ENCODE measurements at places on chromosomes 2 and 18. TPM values are rescaled to one million over a fixed set of nuclear protein-coding genes. Genes with fewer than 3 reads are reported as not detected.

GRCh38 chr18:45962461-45962860, 4.7 kb downstream of the EPG5 start:
- H3K4me3 ChIP-seq: peak overlapping the region; percentile 74
- H3K36me3 ChIP-seq: peaks cover 62% of the 10 kb centered on the region
- peak; percentile 70 for DNase-seq
- peaks cover 2% of the 10 kb centered on the region for H3K27me3 ChIP-seq
- H3K27ac ChIP-seq: peak overlapping the region; percentile 96
- H3K4me1 ChIP-seq: peaks cover 73% of the 10 kb centered on the region

Gene SNED1
- total RNA-seq: 1.6 TPM

DNA sequence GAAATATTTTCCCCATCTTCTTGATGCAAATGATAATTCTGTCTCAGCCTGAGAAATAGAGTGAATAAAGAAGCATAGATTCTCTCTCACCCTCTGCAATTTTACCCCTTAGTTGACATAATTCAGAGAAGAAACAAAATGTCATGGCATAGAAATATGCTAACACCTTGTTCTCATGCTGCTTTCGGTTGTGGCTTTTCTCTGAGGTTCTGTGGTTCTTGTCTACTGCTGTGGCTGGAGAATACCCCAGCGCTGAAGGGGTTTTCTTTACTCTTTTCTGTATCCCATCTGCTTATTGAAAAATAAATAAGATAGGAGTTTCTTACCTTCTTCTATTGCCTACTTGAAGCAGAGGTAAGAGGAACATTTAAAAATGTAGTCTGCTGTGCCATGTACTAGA, 15.4 kb upstream of the RAB27B start:
- no peaks in the 10 kb centered on the region for H3K36me3 ChIP-seq
- H3K4me1 ChIP-seq: no peaks in the 10 kb centered on the region
- DNase-seq: no peak

- peaks cover 48% of the 10 kb centered on the region for H3K4me1 ChIP-seq
- H3K36me3 ChIP-seq: peaks cover 28% of the 10 kb centered on the region
- no peak for DNase-seq
- H3K4me3 ChIP-seq: peak overlapping the region; percentile 91
- H3K27me3 ChIP-seq: peaks cover 8% of the 10 kb centered on the region
- H3K27ac ChIP-seq: peak overlapping the region; percentile 99
Measured at GRCh38 chr18:3246635-3247239, 864 bp upstream of the MYL12A start.

Gene C1QL2
- total RNA-seq: not detected

GRCh38 chr2:155442088-155442487, 743.6 kb downstream of the KCNJ3 start:
- no peaks in the 10 kb centered on the region for H3K36me3 ChIP-seq
- no peak overlapping the region for H3K4me3 ChIP-seq
- no peaks in the 10 kb centered on the region for H3K27me3 ChIP-seq
- H3K27ac ChIP-seq: no peak overlapping the region
- DNase-seq: no peak

GRCh38 chr2:196337208-196337953, 166.0 kb upstream of the STK17B start:
- no peaks in the 10 kb centered on the region for H3K27me3 ChIP-seq
- no peak overlapping the region for H3K27ac ChIP-seq
- no peaks in the 10 kb centered on the region for H3K36me3 ChIP-seq

DNA sequence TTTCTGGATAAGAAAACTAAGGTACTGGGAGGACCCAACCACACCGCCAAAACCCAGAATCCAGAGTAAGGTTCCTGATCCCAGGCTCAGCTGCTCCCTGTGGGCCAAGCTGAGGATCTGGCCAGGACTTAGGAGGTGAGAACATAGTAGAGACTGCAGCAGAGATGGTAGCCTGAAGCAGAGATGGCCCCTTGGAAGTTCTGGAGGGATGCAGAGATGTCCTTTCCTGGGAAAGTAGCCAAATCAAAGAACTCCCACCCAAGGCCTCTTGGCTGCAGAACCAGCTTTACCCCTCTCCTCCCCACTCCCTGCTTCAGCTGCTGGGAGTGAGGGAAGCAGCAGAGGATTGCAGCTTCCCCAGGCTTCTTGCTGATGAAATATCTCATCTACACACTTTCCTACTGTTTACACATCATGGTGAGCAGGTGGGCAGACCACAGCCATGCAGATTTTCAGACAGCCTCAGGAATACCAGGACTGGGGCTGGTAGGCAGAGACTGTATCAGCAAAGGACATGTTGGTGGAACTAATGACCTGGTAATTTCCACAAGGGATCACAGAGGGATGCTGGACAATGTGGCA, 32.7 kb downstream of the TMEM17 start:
- no peak for DNase-seq
- peaks cover 33% of the 10 kb centered on the region for H3K4me1 ChIP-seq
- H3K4me3 ChIP-seq: no peak overlapping the region
- H3K27ac ChIP-seq: no peak overlapping the region

GRCh38 chr2:219772103-219772635, 144.7 kb downstream of the SLC4A3 start:
- peaks cover 9% of the 10 kb centered on the region for H3K27me3 ChIP-seq
- no peaks in the 10 kb centered on the region for H3K36me3 ChIP-seq
- H3K4me1 ChIP-seq: peaks cover 4% of the 10 kb centered on the region

GRCh38 chr2:85326406-85327159, 1.2 kb downstream of the TGOLN2 start:
- no peak for DNase-seq
- peaks cover 51% of the 10 kb centered on the region for H3K36me3 ChIP-seq
- H3K4me3 ChIP-seq: peak overlapping the region; percentile 93
- H3K27me3 ChIP-seq: peaks cover 3% of the 10 kb centered on the region
- H3K4me1 ChIP-seq: peaks cover 56% of the 10 kb centered on the region

- H3K27ac ChIP-seq: no peak overlapping the region
- no peak overlapping the region for H3K4me3 ChIP-seq
- no peaks in the 10 kb centered on the region for H3K27me3 ChIP-seq
- H3K4me1 ChIP-seq: no peaks in the 10 kb centered on the region
- H3K36me3 ChIP-seq: no peaks in the 10 kb centered on the region
Measured at GRCh38 chr18:43819397-43819796, 542.1 kb upstream of the SYT4 start.

- no peak overlapping the region for H3K4me3 ChIP-seq
- H3K27me3 ChIP-seq: no peaks in the 10 kb centered on the region
- no peak for DNase-seq
- H3K27ac ChIP-seq: no peak overlapping the region
Measured at GRCh38 chr18:9563331-9563730, 51.0 kb downstream of the PPP4R1 start.

DNA sequence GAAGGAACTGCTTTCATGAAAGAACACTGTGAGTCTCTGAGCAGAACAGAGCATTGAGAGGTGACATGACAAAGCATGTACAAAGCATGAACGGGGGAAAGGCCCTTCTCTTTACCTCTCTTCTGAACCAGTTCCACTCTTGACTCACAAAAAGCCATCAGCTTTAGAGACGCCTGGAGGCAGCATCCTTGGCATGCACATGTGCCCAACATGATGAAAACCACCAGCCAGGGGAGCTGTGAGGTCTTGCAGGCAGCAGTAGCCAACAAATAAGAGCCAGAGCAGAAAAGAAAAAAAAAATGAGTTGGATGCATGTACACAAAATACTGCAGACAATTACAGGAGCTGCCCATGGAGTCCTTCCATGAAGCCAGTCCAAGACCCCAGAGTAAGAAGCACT, 95.5 kb upstream of the AGAP1 start:
- H3K27ac ChIP-seq: no peak overlapping the region
- no peak for DNase-seq
- H3K36me3 ChIP-seq: no peaks in the 10 kb centered on the region
- H3K4me1 ChIP-seq: peaks cover 15% of the 10 kb centered on the region
- H3K4me3 ChIP-seq: no peak overlapping the region
- H3K27me3 ChIP-seq: peaks cover 2% of the 10 kb centered on the region

DNA sequence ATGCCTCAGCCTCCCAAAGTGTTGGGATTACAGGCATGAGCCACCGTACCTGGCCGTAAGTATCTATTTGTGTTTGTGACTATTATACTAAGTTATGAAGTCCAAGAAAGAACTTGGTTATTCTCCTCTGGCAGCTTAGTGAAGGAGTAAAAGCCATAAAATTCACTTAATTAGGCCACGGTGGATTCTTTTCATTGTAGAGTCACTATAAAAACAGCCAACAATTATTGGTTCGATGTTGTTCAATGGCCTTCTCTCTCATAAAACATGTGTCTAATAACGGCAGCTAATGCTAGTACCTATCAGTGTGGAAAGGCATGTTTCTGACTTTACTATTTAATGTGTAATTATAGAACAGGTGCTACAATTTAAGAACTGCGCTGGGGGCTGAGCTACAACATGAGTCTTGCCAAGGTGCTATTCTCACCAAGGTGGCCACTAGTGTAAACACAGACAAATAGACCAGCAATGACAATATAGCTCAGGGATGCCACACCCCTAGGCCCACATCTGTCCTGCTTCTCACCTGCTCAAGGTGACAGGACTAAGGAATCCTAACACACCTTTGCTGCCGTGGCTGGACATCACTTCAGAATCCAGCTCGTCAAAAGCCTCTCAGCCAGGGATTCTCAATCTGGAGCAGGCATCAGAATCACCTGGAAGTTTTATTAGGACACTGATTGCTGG, 17.2 kb downstream of the ATP8B1 start:
- H3K27ac ChIP-seq: peak overlapping the region; percentile 95
- peak overlapping the region; percentile 43 for H3K4me3 ChIP-seq
- DNase-seq: no peak
- peaks cover 3% of the 10 kb centered on the region for H3K27me3 ChIP-seq
- peaks cover 31% of the 10 kb centered on the region for H3K36me3 ChIP-seq

- no peak overlapping the region for H3K27ac ChIP-seq
- no peaks in the 10 kb centered on the region for H3K27me3 ChIP-seq
Measured at GRCh38 chr2:142693171-142693950, 184.1 kb upstream of the KYNU start.

DNA sequence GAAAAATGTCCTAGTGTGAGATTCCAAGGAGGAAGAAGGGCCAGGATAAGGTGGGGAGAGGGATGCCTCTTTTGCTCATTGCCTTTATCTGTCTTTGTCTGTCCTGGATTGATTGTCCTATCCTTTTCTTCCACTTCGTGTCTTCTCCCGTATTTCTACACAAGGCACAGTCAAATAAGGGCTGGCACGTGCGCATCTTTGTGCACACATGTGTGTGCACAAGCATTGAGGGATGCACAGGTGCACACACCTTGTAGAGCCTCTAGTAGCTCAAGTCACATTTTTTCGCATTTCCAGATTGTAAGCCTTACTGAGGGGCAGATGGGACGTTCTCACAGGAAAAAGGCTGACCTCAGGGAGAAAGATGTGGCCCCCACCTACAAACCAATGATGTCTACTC, 170.2 kb upstream of the TNP1 start:
- H3K27me3 ChIP-seq: peaks cover 33% of the 10 kb centered on the region
- H3K4me3 ChIP-seq: no peak overlapping the region
- H3K36me3 ChIP-seq: no peaks in the 10 kb centered on the region
- DNase-seq: no peak

Gene FAM228A
- not detected for total RNA-seq

DNA sequence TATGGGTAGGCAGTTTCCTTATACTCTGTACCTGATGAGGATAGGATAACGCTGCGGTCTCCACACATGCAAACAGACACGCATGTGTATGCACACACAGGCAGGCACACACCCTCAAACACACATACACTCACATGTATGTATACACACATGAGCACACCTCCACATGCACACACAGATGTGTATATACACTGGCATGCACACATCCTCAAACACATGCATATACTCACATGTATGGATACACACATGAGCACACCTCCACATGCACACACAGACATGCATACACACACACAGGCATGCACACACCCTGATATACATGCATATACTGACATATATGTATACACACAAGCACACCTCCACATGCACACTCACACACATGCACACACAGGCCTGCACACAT, 267.8 kb upstream of the HDAC4 start:
- H3K36me3 ChIP-seq: no peaks in the 10 kb centered on the region
- H3K27ac ChIP-seq: no peak overlapping the region
- no peaks in the 10 kb centered on the region for H3K4me1 ChIP-seq
- H3K4me3 ChIP-seq: no peak overlapping the region
- DNase-seq: no peak

Gene ESPNL
- 1.1 TPM for total RNA-seq

GRCh38 chr2:98127229-98127989, 40.4 kb downstream of the VWA3B start:
- peaks cover 39% of the 10 kb centered on the region for H3K27me3 ChIP-seq
- H3K36me3 ChIP-seq: no peaks in the 10 kb centered on the region
- H3K4me3 ChIP-seq: no peak overlapping the region
- no peaks in the 10 kb centered on the region for H3K4me1 ChIP-seq
- DNase-seq: no peak

GRCh38 chr18:32293107-32293506, 103.3 kb downstream of the MEP1B start:
- H3K27ac ChIP-seq: no peak overlapping the region
- no peak overlapping the region for H3K4me3 ChIP-seq
- H3K4me1 ChIP-seq: no peaks in the 10 kb centered on the region
- no peaks in the 10 kb centered on the region for H3K27me3 ChIP-seq
- DNase-seq: no peak

- no peak overlapping the region for H3K4me3 ChIP-seq
- no peak overlapping the region for H3K27ac ChIP-seq
- H3K4me1 ChIP-seq: peaks cover 18% of the 10 kb centered on the region
- H3K36me3 ChIP-seq: no peaks in the 10 kb centered on the region
- H3K27me3 ChIP-seq: no peaks in the 10 kb centered on the region
- DNase-seq: peak; percentile 51
Measured at GRCh38 chr2:67476809-67477790, 80.0 kb downstream of the ETAA1 start.
